NCI-H510A treated with DMSO at 0.1 percent for 48 hours (cell line): ENCODE measurements at places on chromosomes 5 and 9.

GRCh38 chr5:177537389-177538361, 16.7 kb downstream of the FAM193B start:
- DNase-seq = no peak

DNA sequence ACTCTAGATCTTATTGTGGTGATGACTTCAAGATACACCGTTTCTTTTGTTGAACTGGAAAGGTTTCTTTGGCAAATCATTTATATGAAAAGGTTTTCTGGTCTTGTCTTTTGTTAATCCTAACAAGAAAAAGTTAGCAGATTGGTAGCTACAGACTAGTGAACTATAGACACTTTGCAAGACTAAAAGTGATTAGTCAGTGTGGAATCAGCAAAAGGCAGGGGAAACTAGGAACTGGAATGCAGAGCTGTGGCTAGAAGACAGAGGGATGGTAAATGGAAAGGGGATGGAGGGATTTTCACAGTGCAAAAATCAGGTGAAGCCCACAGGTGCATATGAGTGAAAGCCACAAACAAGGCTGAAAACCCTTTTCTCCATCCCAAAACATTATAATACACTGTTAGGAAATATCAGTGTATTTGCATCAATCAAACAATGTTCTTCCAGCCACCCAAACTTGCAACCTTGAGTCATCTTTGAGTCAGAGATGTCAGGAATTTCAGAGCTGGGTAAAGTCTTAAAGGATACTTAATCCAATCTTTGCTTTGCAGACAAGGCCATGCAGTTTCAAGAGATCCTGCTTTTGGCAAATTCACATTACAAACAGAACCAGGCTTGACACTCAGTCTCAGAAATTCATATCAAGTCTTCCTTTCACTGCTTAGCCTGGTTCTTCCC, 52.7 kb downstream of the PLK2 start:
- DNase-seq = no peak

- no peak for DNase-seq
Observed at GRCh38 chr9:78866207-78867132, 569.5 kb downstream of the PSAT1 start.

DNA sequence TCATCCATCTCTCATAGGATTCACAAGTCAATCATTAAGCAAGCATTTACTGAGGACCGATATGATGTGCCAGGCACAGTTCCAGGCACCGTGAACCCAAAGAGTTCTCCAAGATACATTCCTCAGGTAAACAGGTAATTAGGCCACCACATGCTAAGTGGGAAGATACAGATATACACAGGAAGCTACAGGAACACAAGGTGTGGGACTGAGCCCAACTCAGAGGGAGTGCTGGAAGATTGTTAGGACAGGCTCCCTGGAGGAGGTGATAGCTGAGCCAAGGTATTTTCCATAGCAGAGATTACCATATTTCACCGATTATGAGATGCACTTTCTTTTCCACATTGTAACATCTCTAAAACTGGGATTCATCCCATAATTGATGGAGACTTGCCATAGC, 31.4 kb upstream of the RAI14 start:
- no peak for DNase-seq

- DNase-seq = peak; percentile 11
Observed at GRCh38 chr5:172958331-172959046, 735 bp upstream of the RPL26L1 start.

DNA sequence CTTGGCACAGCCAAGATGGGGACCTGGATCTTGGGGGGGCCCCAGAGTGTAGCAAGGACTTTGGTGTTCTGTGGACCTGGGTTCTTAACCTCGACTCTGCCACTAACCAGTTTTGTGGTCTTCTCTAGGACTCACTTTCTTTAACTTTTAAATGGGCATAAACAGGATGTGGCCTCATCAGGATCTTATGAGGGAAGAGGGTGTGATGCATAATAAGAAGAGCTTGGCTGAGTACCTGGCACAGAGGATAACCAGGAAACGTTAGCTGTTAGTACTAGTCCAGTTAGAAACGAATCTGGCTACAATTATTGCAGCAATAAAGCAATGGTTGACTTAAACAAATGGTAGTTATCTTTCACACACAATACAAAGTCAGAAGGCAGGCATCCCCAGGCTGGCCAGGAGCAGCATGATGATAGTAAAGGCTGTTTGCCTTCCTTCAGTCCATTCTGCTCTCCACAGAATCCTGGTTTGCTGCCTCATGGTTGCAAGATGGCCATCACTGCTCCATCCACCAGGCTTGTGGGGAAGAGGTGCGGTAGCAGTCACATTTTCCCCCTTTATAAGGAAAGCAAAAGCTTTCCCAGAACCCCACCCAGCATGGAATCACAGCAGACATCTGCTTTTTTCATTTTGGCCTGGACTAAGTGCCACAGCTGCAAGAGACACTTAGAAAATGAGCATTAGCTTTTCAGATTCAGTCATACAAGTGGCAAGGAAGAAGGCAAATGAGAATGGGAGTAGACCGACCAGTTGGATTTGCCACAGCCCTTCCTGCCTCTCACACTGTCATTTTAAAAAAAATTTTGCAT, 225.0 kb downstream of the AOPEP start:
- DNase-seq = no peak

DNA sequence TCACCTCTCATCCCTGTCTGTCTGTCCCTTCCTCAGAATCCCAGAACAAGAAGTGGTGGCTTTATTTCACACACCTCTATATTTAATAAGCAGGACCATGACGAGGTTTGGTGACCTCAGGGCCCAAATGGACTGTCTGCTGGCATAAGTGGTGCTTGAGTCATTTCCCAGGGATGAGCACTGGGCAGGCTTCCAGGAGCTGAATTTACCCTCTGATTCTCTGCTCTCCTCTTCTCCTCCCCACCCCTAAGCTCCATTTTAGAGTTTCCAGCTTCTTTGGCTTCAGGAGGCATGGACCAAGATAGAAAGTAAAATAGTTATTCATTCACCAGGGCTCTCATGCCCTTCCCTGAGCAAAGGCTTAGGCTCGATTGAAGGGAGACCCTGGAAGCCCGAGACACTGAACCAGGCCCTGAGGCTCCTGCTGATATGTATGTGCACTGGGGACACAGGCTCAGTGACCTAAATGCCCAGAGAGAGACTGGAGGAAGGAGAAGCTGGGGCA, 69.1 kb downstream of the PPARGC1B start:
- peak; percentile 74 for DNase-seq

GRCh38 chr9:124799274-124800006, 22.5 kb downstream of the OLFML2A start:
- DNase-seq = no peak

GRCh38 chr5:140795259-140795641, 598 bp downstream of the PCDHA2 start:
- peak; percentile 8 for DNase-seq

GRCh38 chr9:134049236-134049635, 18.6 kb downstream of the BRD3 start:
- DNase-seq = no peak

DNA sequence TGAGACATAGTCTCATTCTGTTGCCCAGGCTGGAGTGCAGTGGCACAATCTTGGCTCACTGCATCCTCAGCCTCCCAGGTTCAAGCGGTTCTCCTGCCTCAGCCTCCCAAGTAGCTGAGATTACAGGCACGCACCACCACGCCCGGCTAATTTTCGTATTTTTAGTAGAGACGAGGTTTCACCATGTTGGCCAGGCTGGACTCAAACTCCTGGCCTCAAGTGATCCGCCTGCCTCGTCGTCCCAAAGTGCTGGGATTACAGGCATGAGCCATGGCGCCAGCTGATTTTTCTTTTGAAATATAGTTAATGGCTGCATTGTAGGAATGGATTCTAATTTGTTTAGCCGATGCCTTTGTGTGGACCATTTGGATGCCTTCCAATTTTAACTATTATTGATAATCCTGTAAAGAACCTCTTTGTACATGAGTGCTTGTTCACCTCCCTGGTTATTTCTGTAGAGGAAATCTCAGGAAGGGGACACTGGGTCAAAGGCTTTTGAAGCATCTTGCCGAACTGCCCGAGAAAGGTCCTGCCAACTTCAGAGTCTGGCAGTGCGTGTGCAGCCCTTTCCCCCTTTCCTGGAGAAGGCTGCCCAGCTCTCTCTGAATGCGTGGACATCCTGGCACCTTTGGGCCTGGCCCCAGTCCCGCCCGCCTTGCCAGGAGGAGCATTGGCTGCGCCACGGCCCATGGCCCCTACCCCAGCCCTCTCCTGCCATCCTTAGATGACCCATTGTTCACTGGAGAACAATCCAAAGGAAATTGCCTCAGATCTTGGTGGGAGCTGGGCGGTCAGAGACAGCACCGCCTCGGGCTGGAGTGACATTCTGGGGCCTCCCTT, 8.9 kb upstream of the NUP214 start:
- no peak for DNase-seq

GRCh38 chr9:128575469-128575868, 23.1 kb downstream of the SPTAN1 start:
- no peak for DNase-seq

DNA sequence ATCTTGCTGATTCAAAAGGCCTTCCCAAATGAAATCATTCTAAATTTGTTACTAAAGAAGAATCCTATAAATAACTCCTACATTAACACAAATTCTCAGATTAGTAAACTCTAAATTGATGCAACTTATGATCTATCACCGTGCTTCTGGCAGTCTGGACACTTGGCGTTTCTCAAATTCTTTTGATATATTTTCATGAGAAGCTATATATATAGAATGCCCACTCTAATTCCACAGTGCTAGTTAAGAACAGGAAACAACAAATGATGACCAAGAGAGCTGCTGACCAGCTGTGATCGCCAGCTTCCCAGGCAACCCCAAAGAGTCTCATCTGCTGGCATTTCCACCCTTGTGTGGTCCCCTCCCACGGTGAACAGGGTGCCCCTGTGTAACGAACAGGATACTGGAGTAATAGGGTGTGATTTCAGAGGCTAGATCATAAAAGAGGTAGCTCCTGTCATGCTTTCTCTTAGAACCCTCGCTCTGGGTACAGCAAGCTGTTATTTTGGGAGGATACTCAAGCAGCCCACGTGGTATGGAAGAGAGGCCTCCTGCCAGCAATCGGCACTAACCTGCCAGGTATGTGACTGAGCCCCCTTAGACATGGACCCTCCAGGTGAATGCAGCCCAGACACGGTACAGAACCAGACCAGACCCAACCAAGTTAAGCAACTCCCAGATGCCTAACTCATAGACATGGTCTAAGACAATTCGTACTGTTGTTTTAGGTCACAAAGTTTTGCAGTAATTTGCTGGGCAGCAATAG, 64.7 kb downstream of the CDC14B start:
- DNase-seq = no peak

GRCh38 chr5:59758566-59758965, 135.0 kb downstream of the PDE4D start:
- no peak for DNase-seq

DNA sequence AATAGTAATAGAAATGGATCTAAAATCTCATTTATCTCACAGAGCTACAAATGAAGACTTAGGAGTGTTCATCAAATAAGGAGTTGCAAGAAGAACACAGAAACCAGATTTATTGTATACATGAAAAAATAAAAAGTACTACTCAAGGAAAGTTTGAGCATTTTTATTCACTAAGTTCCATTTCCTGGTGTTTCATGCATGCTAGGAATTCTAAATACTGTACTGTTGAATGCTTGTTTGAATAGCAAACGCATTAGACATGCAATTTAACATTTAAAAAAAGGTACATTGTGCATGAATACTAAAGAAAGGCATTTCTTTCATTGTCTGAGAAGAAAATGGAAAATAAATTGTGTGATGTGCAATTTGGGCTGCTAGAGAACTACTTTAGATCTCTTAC, 52.1 kb downstream of the C6 start:
- no peak for DNase-seq
